ENCODE measurements at places on chromosomes 3 and 15. TPM values are rescaled to one million over a fixed set of nuclear protein-coding genes. Genes with fewer than 3 reads are reported as not detected.

GRCh38 chr3:66910266-66911055, 87.6 kb upstream of the KBTBD8 start:
- peaks cover 27% of the 10 kb centered on the region for H3K36me3 ChIP-seq
- H3K27me3 ChIP-seq: no peaks in the 10 kb centered on the region
- DNase-seq: no peak
- H3K27ac ChIP-seq: peak overlapping the region; percentile 54
- H3K4me3 ChIP-seq: no peak overlapping the region

DNA sequence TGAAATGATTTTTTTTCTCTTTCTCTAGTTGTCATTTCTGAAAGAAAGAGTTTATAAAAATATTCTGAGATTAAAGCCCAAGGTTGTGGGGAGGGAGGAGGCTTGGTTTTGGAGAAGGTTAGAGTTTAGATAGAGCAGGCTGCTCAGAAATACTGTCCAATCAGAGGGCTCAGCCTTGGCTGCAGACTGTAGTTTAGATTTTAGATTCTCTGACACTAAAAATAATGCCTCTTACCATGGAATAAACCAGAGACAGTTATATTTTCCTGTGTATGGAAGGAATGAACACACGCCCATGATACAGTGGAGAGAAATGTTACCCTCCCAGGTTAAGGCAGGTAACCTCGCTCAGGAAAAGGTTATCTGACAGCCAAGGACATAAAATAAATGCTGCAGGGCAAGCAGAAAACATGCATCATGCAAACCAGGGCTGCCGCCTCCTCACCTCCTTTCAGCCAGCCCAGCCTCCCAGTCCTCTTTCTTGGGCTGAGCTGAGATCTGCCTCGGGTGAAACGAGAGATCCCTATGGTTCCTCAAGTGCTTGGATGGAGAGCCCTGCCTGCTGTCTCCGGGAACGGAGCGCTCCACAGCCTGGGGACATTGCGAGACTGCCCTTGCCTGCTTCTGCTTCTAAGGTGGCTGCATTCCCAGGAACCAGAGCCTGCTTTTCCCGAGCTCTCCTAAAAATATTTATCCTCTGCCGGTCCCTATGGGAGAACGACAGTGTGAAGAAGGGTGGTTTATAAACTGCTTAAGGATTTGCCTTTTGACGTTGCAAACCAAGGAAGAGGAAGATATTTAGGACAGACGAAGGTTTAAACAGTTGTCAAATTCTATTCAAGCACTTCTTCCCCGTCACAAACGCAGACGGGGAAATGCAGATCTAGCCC, 848 bp downstream of the NCEH1 start:
- H3K27ac ChIP-seq: no peak overlapping the region
- no peaks in the 10 kb centered on the region for H3K36me3 ChIP-seq
- H3K27me3 ChIP-seq: no peaks in the 10 kb centered on the region
- peak overlapping the region; percentile 97 for H3K4me3 ChIP-seq
- DNase-seq: no peak

- H3K4me3 ChIP-seq: no peak overlapping the region
- DNase-seq: peak; percentile 11
- no peak overlapping the region for H3K27ac ChIP-seq
- H3K36me3 ChIP-seq: no peaks in the 10 kb centered on the region
- peaks cover 23% of the 10 kb centered on the region for H3K27me3 ChIP-seq
These were observed 78.7 kb upstream of the GCNT3 start for GRCh38 chr15:59532770-59533379.

DNA sequence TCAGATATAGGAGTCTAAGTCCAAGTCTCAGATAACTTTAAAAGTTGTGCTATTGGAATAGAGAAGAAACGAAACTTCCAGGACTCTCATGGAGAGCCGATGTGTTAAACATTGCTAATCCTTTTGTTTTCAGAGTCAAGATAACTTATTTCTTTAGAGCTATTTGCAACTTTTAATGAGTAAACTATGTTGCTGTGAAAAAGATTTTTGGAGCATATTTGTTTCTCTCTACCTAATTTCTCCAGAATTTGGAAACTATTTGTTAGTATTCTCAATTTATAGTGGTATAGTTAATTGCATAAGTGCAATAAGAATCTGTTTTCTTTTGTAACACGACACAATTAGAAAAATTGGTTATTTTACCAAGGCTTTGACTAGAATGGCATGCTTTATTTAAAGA, 588.9 kb downstream of the NTRK3 start:
- no peak overlapping the region for H3K4me3 ChIP-seq
- DNase-seq: no peak
- no peaks in the 10 kb centered on the region for H3K36me3 ChIP-seq
- H3K27me3 ChIP-seq: peaks cover 3% of the 10 kb centered on the region
- no peak overlapping the region for H3K27ac ChIP-seq

- peak; percentile 69 for DNase-seq
- no peaks in the 10 kb centered on the region for H3K27me3 ChIP-seq
- H3K36me3 ChIP-seq: peaks cover 2% of the 10 kb centered on the region
- peaks cover 2% of the 10 kb centered on the region for H3K4me1 ChIP-seq
- no peak overlapping the region for H3K27ac ChIP-seq
- no peak overlapping the region for H3K4me3 ChIP-seq
These were observed 17.2 kb upstream of the GNB5 start for GRCh38 chr15:52208306-52208946.

GRCh38 chr15:51936105-51936478, 35.5 kb downstream of the LEO1 start:
- no peak overlapping the region for H3K4me3 ChIP-seq
- H3K36me3 ChIP-seq: peaks cover 9% of the 10 kb centered on the region
- no peak overlapping the region for H3K27ac ChIP-seq

- H3K27ac ChIP-seq: no peak overlapping the region
- peaks cover 5% of the 10 kb centered on the region for H3K4me1 ChIP-seq
- H3K27me3 ChIP-seq: peaks cover 4% of the 10 kb centered on the region
- DNase-seq: no peak
These were observed 90.5 kb downstream of the CCNL1 start for GRCh38 chr3:157069406-157069805.

DNA sequence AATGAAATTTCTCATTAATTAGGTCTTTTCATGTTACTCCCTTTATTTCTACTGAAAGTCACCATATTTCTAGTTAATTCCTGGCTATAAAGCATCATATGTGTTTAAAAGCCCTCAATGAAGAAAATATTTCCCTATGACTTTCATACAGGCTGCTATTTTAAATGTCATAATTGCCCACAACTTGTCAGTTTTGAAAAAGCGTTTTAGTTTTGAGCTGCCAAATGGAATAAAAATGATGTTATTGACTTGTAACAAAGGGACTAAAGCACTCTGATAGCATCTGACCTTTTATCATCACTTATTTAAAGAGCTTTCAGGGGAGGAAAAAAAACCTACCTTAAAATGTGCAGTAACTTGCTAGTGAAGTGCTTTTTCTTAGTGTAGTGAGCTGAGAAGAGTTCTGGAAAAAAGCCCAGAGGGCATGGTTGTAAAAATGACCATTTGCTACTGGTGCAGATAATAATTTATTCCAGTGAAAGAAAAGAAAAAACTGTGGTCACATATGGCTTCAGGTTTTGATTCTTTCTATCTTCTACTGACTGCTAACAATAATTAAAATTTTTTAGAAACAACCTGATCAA, 877.2 kb downstream of the CADM2 start:
- no peak overlapping the region for H3K4me3 ChIP-seq
- H3K27ac ChIP-seq: no peak overlapping the region
- DNase-seq: no peak
- no peaks in the 10 kb centered on the region for H3K4me1 ChIP-seq

GRCh38 chr3:40871394-40871793, 327.9 kb upstream of the CTNNB1 start:
- H3K4me1 ChIP-seq: peaks cover 28% of the 10 kb centered on the region
- no peak for DNase-seq
- no peak overlapping the region for H3K27ac ChIP-seq
- no peak overlapping the region for H3K4me3 ChIP-seq
- no peaks in the 10 kb centered on the region for H3K27me3 ChIP-seq

DNA sequence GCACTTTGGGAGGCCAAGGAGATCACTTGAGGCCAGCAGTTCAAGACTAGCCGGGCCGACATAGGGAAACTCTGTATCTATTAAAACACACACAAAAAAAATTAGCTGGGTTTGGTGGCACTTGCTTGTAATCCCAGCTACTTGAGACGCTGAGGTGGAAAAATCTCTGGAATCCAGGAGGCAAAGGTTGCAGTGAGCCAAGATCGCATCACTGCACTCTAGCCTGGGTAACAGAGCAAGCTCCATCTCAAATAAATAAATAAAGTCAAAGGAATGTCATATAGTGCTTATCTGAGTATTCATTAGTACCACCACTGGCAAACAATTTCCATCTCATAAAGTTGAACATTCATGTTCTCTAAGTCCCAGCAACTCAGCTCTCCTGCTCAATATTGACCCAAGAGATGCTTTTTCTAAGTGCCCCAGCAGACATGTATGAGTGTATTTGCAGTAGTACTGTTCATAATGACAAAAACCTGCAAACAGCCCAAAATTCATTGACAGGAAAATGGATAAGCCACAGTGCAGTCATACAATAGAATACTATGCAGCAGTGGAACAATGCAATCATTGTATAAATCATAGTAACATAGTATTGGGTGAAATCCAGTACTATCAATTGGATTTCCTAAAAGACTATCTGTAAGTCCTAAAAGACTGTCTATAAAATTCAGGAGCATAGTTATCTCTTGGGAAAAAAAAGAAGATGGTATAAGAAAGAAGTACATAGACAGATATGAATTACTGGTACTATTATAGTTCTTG, 751.5 kb upstream of the LMCD1 start:
- H3K36me3 ChIP-seq: no peaks in the 10 kb centered on the region
- no peaks in the 10 kb centered on the region for H3K27me3 ChIP-seq
- no peak for DNase-seq
- H3K4me3 ChIP-seq: no peak overlapping the region
- no peak overlapping the region for H3K27ac ChIP-seq

- no peaks in the 10 kb centered on the region for H3K36me3 ChIP-seq
- no peak for DNase-seq
- no peaks in the 10 kb centered on the region for H3K4me1 ChIP-seq
- no peaks in the 10 kb centered on the region for H3K27me3 ChIP-seq
- H3K4me3 ChIP-seq: no peak overlapping the region
These were observed 31.1 kb downstream of the MME start for GRCh38 chr3:155110996-155111901.

- no peak overlapping the region for H3K27ac ChIP-seq
- H3K4me3 ChIP-seq: no peak overlapping the region
- H3K27me3 ChIP-seq: no peaks in the 10 kb centered on the region
- no peaks in the 10 kb centered on the region for H3K36me3 ChIP-seq
These were observed 25.3 kb downstream of the BFSP2 start for GRCh38 chr3:133424937-133425869.

GRCh38 chr15:79222808-79223207, 59.7 kb upstream of the ANKRD34C start:
- H3K4me1 ChIP-seq: no peaks in the 10 kb centered on the region
- H3K27me3 ChIP-seq: peaks cover 11% of the 10 kb centered on the region
- no peak overlapping the region for H3K4me3 ChIP-seq
- no peaks in the 10 kb centered on the region for H3K36me3 ChIP-seq
- DNase-seq: no peak
- no peak overlapping the region for H3K27ac ChIP-seq

GRCh38 chr15:38954090-38954489, 389.5 kb upstream of the RASGRP1 start:
- H3K4me3 ChIP-seq: no peak overlapping the region
- no peaks in the 10 kb centered on the region for H3K4me1 ChIP-seq
- no peaks in the 10 kb centered on the region for H3K36me3 ChIP-seq
- H3K27ac ChIP-seq: no peak overlapping the region

CHL1 gene
- 0.14 TPM for total RNA-seq

POPDC2 gene
- total RNA-seq: 3.8 TPM

NCK1 gene
- total RNA-seq: 33.0 TPM

PIGX gene
- total RNA-seq: 36.2 TPM

SETD2 gene
- total RNA-seq: 52.7 TPM

DUOXA2 gene
- total RNA-seq: not detected

TOPBP1 gene
- 58.8 TPM for total RNA-seq
